ENCODE measurements at places on chromosomes 16 and 17.
A peak's percentile ranks its signal among the peaks of the same experiment; 100 is the strongest.

GRCh38 chr17:17590883-17591354 lies 589 bp downstream of the PEMT start:
- DNase-seq: no peak

DNA sequence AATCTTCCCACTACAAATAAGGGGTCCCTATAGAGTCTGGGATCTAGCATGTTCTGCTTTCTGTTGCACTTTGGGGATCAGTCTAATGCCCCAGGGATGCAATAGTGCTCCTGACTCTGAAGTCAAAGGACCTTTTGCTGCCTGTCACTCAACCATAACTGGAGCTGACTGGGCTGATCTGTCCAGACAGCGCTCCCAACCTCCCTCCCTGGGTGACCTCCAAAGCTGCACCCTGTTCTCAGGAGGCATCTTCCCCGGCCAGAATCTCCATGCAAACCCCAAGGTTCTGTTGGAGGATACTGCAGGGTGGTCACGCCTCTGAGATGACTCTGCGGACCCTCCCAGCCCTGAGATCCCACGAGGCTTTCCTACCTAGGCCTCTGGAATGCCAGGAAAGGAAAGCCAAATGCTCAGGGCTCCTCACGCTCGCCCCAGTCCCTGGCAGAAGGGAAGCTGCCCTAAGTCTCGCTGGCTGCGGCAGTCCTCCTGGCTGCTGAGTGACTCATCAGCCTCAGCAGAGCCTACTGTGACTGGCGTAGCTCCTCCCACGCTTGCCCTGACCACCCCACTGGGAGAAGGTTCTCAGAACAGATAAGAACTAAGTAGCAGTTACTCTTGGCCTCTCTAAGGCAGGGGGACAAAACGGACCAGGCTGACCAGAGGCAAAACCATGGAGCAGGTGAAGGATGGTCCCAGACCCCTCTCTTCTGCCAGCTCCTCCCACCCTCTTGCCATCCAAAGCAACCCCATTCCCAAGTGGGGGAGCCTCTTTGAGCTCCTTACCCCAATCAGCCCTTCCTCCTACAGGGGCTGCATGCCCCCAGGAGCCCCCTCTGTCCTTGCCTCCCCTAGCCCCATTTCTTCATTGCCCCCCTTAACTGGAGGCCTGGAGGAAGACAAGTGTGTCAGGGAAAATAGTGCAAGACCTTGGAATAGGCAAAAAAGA lies 124.1 kb upstream of the TNRC6C start:
- DNase-seq: peak; percentile 84

- no peak for DNase-seq
These were observed 11.1 kb downstream of the BMERB1 start for GRCh38 chr16:15445450-15445849.

DNA sequence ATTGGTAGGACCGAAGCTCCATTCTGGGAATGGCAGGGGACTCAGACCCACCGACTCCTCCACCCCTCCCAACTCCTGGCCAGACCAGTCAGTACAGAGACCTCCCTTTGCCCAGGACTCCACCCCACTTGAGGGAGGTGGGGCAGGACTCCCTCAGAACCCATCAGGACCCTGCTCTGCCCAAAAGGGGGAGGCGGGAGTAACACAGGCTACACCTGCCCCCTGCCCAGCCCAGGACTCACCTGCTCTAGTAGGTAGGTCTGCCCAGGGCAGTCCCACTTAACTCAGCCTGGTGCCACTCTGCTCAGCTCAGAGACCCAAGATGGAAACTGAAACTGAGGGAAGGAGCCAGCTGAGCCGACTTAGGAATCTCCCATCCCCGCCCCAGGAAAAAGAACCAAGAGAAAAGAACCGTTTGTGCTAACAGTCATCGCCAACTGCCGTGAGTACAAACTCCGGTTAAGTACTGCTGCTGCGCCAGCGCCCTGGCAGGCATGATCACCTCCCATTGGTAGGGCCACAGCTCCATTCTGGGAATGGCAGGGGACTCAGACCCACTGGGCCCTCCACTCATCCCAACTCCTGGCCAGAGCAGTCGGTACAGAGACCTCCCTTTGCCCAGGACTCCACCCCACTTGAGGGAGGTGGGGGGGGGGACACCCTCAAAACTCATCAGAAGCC lies 503 bp downstream of the DHX58 start:
- DNase-seq: peak; percentile 27

DNA sequence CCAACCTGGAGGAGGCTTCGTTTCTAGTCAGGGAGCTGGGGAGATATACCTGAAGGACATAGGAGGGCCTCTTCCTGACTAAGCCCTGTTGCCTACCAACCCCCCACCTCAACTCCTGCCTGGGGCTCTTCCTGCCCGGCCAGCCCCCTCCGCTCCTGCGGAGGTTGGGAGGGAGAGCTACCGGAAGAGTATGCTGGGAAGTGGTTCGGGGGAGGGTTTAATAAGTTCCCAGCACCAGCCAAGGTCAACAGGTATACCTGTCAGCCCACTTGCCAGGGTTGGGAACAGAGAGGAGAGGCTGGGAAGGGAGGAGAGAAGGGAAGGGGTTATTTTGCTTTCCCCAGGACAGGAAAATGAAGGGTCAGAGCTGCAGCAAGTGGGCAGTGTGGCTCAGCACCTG lies 4.7 kb downstream of the PPP1R1B start:
- DNase-seq: no peak

GRCh38 chr16:14309001-14309886 lies 238.1 kb downstream of the MRTFB start:
- peak; percentile 57 for DNase-seq

GRCh38 chr16:49528060-49528865 lies 154.7 kb downstream of the C16orf78 start:
- peak; percentile 23 for DNase-seq

DNA sequence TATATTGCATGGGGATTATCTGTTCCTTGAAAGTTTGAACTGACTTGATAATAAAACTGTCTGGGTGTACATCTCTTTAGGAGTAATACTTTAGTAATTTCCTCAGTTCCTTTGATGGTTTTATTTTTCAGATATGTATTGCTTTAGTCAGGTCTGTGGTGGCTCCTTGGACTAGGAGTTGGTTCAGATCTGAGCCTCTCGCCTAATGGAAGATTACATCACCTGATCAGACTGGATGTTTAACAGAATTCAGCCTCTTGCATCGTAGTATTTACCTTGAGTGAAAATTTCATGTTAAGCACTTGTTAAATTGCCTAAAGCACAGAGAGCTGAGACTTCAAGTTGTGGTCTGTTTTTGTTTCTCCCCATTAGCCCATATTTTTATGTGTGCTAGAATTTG lies 267.3 kb downstream of the MAP2K4 start:
- DNase-seq: no peak

GRCh38 chr16:5895976-5896375 lies 798.4 kb upstream of the EEF2KMT start:
- no peak for DNase-seq

DNA sequence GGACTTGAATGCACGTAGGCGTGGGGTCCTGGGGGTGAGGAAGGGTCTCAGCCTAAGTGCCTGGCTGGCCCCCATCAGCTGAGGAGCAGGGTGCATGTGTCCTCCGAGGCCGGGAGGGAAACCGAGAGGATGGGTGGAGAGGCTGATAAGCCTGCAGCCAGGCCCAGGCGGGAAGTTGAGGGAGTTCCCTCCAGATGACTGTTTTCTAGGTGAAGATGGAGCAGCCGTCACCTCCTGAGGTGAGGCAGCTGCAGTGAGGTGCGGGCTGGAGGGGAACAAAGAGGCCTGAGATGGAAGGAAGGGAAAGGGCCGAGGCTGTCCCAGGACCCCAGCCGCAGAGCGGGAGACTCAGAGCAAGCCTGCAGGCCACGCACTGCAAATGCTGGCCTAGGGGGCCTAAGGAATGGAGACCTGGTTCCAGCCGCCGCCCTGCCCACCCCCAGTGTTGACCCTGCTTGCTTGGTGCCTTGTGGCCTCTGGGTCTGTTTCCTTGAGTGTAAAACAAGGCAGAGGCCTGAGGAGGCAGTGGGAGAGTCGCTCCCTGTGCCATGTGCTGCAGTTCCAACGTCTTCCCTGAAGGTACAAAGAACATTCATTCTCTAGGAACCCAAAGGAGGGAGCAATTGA lies 3.0 kb downstream of the PECAM1 start:
- DNase-seq: no peak

DNA sequence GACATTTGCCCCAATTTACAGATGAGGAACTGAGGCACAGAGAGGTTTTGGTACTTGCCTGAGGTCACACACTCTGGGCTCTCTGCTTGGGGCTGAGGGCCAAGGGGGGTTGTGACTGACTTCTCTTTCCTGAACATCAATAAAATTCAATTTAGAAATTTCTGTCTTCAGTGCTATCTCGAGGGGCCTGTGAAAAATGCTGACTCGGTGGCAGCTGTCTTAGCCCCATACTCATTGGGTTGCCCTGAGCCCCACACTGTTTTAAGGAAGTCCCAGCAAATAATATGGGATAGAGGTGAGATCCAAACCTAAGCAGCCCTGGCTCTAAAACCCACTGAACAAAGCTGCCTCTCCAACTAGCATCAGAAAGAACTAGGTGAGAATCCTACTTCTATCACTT lies 7.0 kb upstream of the BRCA1 start:
- DNase-seq: no peak

DNA sequence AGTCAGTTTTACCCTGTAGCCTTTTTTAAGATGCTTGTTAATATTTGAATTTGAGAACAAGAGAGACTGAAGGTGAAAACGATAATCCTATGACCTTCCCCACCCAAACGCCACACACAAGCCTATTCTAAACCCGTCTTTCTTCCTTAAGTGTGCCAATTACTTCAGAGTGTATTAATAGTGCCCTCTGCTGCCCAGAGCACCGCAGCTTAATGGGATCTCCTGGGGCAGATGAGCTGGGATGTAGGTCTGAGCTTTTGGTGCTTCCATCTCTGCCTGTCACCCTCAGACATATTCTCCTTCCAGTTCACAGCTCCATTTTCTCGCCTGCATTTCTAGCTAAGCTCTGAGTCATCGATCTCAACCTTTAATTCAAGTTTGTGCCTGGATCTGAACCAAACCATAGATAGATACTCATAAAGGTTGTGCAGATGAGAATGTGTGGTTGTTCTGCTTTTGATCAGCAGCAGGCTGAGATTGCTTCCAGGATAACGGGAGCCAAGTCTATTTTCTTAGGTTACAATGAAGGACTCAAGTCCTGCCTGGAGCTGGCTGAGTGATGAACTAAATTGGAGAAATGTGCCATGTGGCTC lies 46.4 kb upstream of the CDH13 start:
- no peak for DNase-seq

- DNase-seq: no peak
These were observed 3.5 kb downstream of the SPDYE4 start for GRCh38 chr17:8754890-8755289.

GRCh38 chr17:7988750-7989178 lies 13.7 kb upstream of the GUCY2D start:
- peak; percentile 85 for DNase-seq

DNA sequence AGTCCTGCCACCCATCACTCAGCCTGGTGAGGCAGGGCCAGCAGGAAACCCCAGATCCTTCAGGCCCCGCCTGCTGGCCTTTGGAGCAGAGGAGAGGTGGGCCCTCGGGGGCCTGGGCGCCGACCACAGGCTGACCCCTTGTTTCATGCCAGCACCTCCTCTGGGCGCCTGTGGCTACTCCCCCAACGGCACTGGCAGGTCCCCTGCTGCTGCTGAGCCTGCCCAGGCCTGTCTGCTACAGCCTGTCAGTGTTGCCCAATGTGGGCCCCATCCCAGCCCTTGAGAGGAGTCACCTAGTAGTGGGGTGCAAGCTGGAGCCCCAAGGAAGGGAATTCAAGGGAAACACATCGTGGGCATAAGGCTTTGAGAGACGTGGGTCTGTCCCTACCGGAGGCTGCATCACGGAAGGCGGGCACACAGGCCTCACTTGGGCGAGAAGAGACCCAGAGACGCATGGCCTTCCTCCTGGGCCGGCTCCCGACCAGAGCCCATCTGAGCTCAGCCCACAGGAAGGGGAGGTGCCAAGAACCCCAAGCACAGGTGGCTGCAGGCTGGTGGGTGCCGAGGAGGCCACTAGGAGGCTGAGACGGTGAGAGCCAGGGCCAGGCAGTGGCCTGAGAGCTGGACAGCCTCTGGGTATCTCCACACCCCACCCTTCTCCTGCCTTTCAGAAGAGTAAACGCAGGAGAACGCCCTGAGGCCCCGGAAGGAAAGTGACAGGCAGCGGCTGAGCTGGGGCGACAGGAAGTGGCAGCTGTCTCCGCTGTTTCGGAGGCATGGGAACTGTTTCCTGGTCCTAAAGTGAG lies 8.0 kb upstream of the FASN start:
- DNase-seq: peak; percentile 80

- no peak for DNase-seq
These were observed 207.1 kb upstream of the ASIC2 start for GRCh38 chr17:33500151-33500550.

DNA sequence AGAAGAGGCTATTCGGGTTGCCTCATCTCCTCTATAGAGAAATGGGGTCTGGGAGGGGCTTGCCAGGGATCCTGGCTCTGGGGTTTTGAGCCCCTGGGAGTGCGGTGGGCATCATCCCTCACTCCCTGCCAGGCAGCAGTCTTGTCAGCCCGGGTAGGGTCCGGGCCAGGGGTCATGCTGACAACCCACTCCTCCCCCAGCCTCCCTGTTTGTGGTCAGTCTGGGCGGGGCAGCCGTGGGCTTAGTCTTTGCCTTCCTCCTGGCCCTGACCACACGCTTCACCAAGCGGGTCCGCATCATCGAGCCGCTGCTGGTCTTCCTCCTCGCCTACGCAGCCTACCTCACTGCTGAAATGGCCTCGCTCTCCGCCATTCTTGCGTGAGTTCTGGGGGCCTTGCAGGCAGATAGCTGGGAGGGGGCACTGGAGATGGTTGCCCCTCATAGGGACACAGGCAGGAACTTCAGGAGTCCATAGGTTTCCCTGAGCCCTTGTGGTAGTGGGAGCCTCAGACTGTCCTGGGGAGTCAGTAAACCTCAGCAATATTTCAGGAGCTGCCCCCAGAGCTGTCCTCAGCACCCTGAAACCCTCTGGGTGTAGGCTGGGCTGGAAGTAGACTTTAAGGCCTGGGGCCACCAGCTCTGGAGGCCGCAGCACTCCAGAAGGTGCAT lies 6.9 kb downstream of the SLC9A5 start:
- no peak for DNase-seq

DNA sequence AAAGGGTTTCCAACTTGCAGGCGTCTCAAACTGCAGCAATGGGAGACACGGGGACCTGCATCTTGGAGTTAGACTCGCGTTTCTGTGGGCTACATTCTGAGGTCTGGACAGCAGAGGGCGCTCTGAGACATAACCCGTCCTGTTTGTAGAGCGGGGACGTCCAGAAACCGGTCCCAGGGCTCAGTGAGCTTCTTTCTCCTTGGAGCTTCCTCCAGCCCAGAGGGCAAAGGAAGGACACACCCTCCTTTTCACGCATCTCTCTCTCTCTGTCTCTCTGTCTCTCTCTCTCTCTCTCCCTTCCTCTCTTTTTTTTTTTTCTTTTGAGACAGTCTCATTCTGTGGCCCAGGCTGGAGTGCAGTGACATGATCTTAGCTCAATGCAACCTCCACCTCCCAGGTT lies 19.8 kb downstream of the COX4I1 start:
- DNase-seq: peak; percentile 84

- DNase-seq: peak; percentile 10
These were observed 1.3 kb downstream of the HSBP1 start for GRCh38 chr16:83809092-83809491.
